ENCODE measurements at places on chromosomes 3 and 15. TPM values are rescaled to one million over a fixed set of nuclear protein-coding genes. Genes with fewer than 3 reads are reported as not detected.

DNA sequence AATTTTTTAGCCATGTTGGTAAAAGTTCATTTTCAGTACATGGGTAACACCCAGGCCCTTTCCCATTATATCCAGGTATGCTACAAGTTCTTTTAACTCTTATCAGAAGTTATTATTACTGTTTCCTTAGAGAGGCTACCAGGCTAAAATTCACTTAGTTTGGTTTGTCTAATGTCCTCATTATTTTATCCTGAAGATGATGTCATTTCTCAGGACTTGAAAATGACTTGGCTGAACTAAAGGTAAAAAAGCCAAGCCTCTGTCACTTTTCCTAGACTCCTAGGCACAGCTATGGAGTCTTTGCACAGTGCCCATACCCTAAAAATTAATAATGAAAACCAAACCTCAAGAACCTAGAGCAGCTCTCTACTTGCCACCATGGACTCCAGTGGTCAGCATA lies 4.1 kb downstream of the ELL3 start:
- no peaks in the 10 kb centered on the region for H3K4me1 ChIP-seq
- H3K27ac ChIP-seq = no peak overlapping the region
- no peak overlapping the region for H3K4me3 ChIP-seq
- H3K27me3 ChIP-seq = no peaks in the 10 kb centered on the region
- DNase-seq = no peak
- H3K36me3 ChIP-seq = peaks cover 67% of the 10 kb centered on the region

GRCh38 chr3:114293838-114294535 lies at the start of gene TIGIT:
Gene TIGIT (plus strand): TSS chr3:114294028. CDS start chr3:114294062, 34 bp downstream.
- no peaks in the 10 kb centered on the region for H3K36me3 ChIP-seq
- H3K27ac ChIP-seq = no peak within 1 kb of the TSS
- no peaks in the 10 kb centered on the region for H3K27me3 ChIP-seq
- no peak for DNase-seq

GRCh38 chr3:112138219-112138969 lies 5.3 kb upstream of the GCSAM start:
- peaks cover 4% of the 10 kb centered on the region for H3K4me1 ChIP-seq
- no peaks in the 10 kb centered on the region for H3K27me3 ChIP-seq
- H3K27ac ChIP-seq = no peak overlapping the region
- H3K36me3 ChIP-seq = no peaks in the 10 kb centered on the region
- no peak overlapping the region for H3K4me3 ChIP-seq

The KNSTRN gene
- total RNA-seq = 14.5 TPM

GRCh38 chr15:77856705-77857346 lies 220.7 kb downstream of the TBC1D2B start:
- H3K27me3 ChIP-seq = peaks cover 24% of the 10 kb centered on the region
- H3K27ac ChIP-seq = no peak overlapping the region
- no peak overlapping the region for H3K4me3 ChIP-seq

Measured in psoas muscle (tissue), 8 donors.